ENCODE measurements at places on chromosomes 12 and 14.

GRCh38 chr12:124510301-124510970 is 57.0 kb downstream of the NCOR2 start:
- no peak for DNase-seq

- no peak for DNase-seq
Measured at GRCh38 chr12:72313806-72314205, 41.6 kb downstream of the TRHDE start.

DNA sequence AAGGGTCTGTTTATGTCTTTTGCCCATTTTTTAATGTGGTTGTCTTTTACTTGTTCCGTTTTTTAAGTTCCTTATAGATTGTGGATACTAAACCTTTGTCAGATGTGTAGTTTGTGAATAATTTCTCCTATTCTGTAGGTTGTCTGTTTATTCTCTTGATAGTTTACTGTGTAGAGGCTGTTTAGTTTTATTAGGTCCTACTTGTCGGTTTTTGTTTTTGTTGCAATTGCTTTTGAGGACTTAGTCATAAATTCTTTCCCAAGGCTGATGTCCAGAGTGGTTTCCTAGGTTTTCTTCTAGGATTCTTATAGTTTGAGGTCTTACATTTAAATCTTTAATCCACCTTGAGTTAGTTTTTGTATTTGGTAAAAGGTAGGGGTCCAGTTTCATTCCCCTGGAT is 33.9 kb downstream of the SLC39A9 start:
- no peak for DNase-seq

GRCh38 chr12:71601546-71601945 is 62.1 kb downstream of the ZFC3H1 start:
- no peak for DNase-seq
